Placental epithelial cell (primary cell): ENCODE measurements at places on chromosomes 6 and 20. TPM values are rescaled to one million over a fixed set of nuclear protein-coding genes. Genes with fewer than 3 reads are reported as not detected.

MCHR2 gene
- not detected in 2 replicates for total RNA-seq

RMND1 gene
- 26.2 and 45.1 TPM in 2 replicates for total RNA-seq

GZF1 gene
- 18.4 and 19.6 TPM in 2 replicates for total RNA-seq

TNXB gene
- 168 and 255 TPM in 2 replicates for total RNA-seq

GRM1 gene
- under 0.01 TPM in 2 replicates for total RNA-seq

CCN6 gene
- total RNA-seq: not detected in 2 replicates

PTPN1 gene
- 21.6 and 31.7 TPM in 2 replicates for total RNA-seq

GPR63 gene
- total RNA-seq: 2.1 and 2.7 TPM in 2 replicates

SNAP25 gene
- not detected in 2 replicates for total RNA-seq

PKIB gene
- total RNA-seq: 1.4 and 2.4 TPM in 2 replicates

IL17F gene
- not detected in 2 replicates for total RNA-seq

MAFB gene
- total RNA-seq: 33.2 and 79.3 TPM in 2 replicates

PRR18 gene
- total RNA-seq: not detected in 2 replicates

CAGE1 gene
- 0.22 TPM in 1 of 2 replicates, not detected in the other for total RNA-seq

PRICKLE4 gene
- 0.65 and 5.5 TPM in 2 replicates for total RNA-seq

ROS1 gene
- under 0.01 TPM in 1 of 2 replicates, not detected in the other for total RNA-seq

FILIP1 gene
- under 0.01 TPM in 2 replicates for total RNA-seq

CGA gene
- total RNA-seq: not detected in 2 replicates
